ENCODE measurements at places on chromosomes 2 and 18.

DNA sequence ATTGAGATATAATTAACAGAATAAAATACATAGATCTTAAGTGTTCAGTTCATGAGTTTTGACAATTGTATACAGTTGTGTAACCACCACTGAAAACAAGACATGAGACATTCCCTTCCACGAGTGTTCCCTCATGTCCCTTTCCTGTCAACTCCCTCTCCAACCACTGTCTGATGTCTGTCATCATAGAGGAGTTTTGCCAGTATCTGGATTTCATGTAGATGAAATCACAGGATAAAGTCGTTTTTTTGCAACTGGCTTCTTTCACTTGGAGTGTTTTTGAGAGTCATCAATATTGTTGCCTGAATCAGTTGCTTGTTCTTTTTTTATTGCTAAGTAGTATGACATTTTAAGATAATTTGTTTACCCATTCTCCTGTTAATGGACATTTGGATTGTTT, 52.7 kb downstream of the RBMS1 start:
- DNase-seq: no peak

DNA sequence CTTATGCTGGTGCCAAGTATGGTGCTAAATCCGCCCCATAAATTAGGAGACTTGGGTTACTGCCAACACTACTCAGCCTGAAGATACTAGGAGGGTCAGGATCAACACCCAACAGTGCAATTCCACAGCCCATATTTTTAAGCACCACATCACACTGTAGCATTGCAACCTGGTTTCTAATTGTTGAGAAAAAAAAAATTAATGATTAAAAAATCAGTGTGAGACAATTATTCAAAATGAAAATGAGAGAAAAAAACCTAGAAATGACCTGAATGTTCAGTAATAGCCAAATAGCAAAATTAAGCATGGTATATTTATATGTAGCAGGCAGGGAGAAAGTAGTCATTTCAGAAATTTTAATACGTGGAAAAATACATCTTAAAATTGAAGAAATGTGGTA, 29.2 kb upstream of the HNRNPLL start:
- no peak for DNase-seq

DNA sequence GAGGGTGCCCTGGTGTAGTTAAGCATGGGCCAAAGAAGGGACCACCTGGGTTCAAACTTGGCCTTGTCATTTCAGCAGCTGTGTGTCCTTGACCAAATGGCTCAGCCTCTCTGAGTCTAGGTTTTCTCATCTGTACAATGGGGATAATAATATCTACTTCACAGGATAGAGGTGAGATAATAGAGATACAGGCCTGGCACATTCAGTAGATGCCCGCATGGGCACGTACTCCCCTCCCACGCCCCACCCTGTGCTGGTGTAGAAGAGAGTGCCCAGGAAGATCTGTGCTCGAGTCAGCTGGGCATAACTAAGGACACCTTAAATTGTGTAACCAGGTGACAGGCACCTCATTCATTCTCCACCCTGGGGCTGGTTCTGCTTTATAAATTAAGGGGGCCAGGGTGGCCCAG, 8.4 kb upstream of the TMEM185B start:
- no peak for DNase-seq

DNA sequence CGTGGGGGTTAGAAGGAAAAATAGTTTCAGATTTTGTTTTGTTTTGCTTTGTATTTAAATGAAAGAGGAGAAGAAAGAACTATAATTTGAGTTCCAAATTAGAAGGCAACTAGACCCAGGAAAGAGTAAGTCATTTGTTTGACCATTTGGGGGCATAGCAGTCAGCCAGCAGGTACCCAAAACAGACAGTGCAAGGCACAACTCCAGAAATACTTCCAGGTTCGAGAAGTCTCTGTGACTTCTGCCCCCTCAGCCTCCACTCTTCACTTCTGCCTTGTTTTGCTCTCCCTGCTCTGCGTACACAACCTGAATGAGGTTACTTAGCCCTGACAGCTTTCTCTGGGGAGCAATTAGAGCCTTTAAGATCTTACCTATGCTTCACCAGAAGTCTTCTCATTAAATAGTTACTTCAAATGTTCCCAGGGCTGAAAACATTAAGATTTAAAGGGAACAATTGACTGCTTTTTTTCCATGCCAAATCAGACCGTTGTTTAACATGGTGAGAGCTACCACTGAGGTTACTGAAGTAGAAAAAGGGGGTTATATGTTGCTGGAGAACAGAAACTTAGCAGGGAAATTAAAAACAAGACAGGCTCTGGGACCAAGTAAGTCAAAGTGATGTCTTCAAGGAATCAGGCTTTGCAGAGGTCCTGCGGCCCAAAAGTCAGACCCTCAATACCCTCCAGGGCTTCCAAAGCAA, 216.9 kb downstream of the BCL11A start:
- no peak for DNase-seq

- DNase-seq: no peak
These were observed 32.3 kb downstream of the GPC1 start for GRCh38 chr2:240467659-240468302.

DNA sequence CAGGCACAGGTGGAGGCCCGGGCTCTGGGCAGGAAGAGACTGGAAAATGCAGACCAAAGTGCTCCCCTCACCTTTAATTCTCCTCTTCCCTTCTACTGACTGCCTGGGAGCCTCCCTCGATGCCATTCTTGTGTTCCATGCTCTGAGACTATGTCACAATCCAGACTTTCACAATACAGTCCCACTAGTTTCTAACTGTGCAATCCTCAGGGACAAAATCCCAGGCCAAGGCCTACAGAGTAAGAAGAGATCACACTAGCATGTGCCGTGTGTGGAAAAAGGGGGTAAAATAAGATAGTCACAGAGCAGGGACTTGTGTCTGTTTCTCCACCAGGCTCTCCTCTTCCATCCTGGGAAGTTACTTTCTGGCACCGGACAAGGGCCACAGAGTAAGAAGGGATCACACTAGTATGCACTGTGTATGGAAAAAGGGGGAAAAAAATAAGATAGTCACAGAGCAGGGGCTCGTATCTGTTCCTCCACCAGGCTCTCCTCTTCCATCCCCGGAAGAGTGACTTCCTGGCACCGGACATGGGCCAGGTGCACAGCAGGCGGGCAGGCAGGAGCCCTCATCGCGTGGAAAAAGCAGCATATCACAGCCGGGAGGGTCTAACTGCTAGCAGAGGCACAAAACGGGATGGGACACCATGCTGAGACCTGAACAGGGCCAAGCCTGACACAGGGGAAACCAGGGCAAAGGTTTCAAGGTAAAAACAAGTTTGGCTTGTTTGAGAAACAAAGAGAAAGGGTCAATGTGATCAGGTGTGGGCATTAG, 9.6 kb downstream of the CYB5A start:
- DNase-seq: peak; percentile 36

DNA sequence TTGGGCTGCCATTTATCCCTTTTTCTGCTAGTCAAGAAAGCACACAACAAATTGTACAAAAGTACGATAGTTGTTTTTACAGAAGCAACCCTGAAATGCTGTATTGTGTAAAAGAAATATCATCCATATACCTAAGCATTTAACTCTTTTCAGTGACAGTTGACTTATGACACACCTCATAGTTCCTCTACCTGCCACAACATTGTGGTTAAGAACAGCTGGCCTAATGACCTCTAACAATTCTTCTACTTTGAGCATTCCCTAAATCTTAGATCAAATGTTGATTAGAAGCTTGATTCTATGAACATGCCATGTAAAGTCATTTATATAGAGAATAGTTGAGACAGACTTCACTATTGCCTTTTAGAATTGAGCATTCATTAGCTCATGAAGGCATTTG, 165.9 kb upstream of the SETBP1 start:
- DNase-seq: no peak

GRCh38 chr18:10536280-10536679, 10.5 kb downstream of the NAPG start:
- no peak for DNase-seq

GRCh38 chr2:66721776-66722175, 286.9 kb downstream of the MEIS1 start:
- no peak for DNase-seq

- no peak for DNase-seq
These were observed 315.0 kb downstream of the PARD3B start for GRCh38 chr2:204860274-204860673.

- DNase-seq: no peak
These were observed 208.1 kb upstream of the KLHL14 start for GRCh38 chr18:32980896-32981295.

DNA sequence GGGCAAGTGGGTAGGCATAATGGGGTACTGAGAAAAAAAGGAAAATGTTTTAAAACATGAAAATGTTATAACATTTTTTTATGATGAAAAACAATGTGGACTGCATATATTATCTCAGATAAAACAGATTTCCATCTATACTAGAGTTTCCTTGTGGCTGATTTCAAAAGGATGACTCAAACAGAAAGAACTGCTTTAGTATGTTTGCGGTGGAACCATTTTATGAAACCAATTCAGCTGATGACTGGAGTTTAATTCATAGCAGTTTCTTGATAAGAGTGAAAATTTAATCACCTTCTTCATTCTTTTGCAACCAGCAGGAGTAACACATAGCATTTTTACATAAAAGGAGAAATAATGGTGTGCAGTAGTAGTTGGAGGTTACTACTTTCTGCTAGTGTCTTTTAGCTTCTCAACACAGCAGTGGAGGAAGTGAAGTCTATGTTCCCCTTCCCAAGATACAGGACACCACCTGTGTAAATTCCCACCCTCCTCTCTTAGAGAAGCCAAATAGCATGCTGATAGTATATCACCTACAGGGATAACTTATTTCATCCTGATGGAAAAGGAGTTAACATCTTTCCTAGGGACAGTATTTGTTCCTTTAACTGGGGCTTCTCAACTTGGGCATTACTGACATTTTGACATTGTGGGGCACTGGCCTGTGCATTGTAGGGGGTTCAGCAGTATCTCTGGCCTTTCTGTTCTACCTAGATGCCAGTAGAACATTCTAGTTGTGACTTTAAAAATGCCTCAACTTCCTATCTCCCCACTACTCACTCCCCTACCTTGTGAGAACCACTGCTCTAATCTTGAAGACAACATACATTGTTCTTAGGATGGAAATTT, 29.9 kb downstream of the PELI1 start:
- no peak for DNase-seq

DNA sequence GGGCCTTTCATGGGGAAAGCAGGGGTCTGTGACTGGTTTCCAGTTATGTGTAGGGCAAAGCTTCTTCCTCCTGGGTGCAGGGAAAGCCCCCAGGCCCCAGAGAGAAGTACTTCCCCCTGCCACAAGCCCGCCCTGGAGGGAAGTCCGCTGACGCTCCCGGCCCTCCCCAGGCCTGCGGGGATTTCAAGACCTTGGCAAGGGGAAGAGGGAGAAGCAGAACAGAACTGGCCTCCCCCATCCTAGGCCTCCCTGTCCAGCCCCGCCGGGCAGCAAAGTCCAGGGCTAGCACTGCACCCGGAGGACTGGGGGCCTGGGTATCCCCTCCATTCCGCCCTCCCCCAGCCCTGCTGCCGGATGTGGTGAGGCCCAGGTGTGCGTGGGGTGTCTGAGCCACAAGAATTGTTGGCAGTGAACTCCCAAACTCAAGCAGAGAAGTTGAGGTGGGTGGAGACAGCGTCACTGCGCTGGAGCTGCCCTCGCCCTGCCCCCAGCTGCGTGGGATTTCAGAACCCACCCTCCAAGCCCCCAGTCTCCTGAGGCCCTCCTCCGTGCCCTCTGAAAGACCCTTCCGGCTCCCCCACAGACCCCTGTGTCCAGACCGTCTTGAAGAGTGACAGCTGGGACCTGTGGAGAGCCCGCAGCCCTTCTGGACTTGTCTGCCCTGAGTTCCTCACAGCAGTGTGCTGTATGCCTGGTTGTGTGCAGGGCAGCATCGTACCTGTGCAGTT, 1.1 kb upstream of the DUSP2 start:
- DNase-seq: peak; percentile 40

DNA sequence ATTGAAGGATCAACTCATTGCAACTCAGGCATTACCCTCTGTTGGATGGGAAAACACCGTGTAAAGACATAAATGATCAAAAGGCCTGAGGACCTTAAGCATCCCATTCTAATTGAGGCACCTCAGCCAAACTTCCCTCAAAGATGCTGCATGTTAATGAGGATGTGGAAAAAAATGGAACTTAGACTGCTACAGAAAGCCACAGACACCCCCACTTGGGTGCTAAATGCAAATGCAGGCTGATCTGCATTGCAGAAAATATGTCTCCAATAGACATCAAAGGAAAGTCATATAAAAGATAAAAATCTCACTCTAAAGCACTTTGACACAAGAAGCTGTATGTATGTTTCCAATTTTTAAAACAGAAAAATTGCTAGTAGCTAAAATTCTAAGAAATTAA, 504.7 kb downstream of the KCNJ3 start:
- no peak for DNase-seq

DNA sequence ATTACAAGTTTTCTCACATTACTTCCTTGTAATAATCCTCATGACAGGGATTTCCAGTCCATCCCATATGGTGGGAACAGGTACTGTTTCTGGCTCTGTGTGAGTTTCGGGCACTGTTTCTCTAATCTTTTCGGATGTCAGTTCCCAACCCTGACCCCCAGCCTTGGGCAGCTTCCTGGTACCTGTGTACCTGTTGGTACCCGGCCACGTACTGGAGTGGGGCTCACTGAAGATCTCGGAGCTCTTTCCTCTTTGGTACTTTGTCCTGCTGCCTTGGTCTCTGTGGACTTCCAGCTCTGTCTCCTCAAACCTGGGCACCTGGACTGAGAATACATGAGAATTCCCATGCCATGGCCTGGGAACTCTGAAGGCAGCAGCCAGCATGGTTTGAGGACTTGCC, 36.8 kb downstream of the GRHL1 start:
- DNase-seq: no peak

DNA sequence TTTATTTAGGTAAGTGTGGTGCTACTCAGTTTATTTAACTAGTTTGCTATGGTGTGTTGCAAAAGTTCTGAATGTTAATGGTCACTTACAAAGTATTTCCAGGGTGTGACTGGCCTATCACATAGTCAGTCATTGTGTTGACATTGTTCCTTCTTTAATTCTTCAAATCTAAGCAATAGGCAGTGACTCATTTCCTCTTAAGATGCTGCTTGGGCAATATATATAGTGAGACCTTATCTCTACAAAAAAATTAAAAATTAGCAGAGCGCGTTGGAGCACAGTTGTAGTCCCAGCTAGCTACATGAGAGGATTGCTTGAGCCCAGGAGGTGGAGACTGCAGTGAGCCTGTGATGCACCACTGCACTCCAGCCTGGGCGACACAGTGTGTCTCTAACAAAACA, 5.8 kb upstream of the CCDC88A start:
- peak; percentile 68 for DNase-seq

DNA sequence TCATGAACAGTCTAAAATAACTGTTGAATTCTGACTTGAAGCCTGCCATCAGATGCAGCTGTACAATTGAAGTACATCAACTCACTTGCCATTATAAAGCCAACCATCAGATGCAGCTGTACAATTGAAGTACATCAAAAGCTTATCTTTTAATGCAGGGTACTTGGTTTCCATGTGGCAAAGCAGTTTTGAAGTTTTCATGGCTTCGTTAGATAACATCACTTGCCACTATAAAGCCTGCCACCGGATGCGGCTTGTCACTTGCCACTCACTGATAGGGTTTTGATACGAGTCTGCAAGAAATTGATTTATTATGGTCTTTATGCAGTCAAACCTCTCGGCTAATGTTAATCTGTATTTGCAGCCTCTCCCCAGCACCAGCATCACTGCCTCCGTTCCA, 1605.8 kb downstream of the SUCLG1 start:
- no peak for DNase-seq

Data from GF-D8 (cell line).